A549 treated with dexamethasone at 1 μM for 4 hours (cell line): ENCODE measurements at places on chromosomes 7 and 10. TPM values are rescaled to one million over a fixed set of nuclear protein-coding genes. Genes with fewer than 3 reads are reported as not detected.

FKBP14 gene
- total RNA-seq, result 6.7 to 10.3 TPM (median 7.3 TPM) in 5 replicates

SLC39A12 gene
- not detected in 5 replicates for total RNA-seq

MEPCE gene
- total RNA-seq, result 37.5 to 52.8 TPM (median 47.6 TPM) in 5 replicates

COL28A1 gene
- 0.43 to 0.85 TPM (median 0.60 TPM) in 5 replicates for total RNA-seq

CHAT gene
- total RNA-seq, result not detected in 5 replicates

SMKR1 gene
- total RNA-seq, result 7.6 to 10.0 TPM (median 7.9 TPM) in 5 replicates
